Smooth muscle cell of the umbilical artery (primary cell): ENCODE measurements at places on chromosomes 7 and 10. TPM values are rescaled to one million over a fixed set of nuclear protein-coding genes. Genes with fewer than 3 reads are reported as not detected.

The JMJD1C gene
- 60.6 and 89.4 TPM in 2 replicates for total RNA-seq

The ALOX5 gene
- not detected in 2 replicates for total RNA-seq

The ABCC2 gene
- 0.65 and 0.89 TPM in 2 replicates for total RNA-seq

The CYP2C19 gene
- not detected in 2 replicates for total RNA-seq

The NEUROD6 gene
- not detected in 2 replicates for total RNA-seq

The POP7 gene
- total RNA-seq, result 27.6 and 27.9 TPM in 2 replicates

The HOGA1 gene
- total RNA-seq, result under 0.01 and 0.32 TPM in 2 replicates
